ENCODE measurements at places on chromosomes 2 and 18.
A peak's percentile ranks its signal among the peaks of the same experiment; 100 is the strongest.

DNA sequence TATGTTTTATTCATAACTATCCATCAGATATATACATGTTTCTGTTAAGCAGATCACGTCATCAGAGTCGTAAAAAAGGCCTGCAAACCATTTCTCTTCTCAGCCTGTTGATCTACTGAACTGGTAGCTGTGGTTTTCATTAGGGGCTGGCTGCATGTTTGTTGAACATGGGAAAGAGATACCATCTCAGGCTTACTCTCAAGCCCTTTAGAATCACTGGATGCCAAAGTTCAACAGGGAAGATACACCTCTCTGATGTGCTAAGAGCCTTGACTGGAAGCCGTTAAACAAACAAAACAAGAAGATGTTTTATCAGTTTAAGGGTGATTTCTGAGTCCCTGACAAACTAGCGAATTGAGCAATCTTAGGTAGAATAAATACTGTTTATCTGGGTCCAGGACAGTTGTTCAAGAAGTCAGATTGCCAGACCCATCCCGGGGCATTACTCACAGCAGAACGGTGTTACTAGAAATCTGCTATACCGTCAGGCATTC is 94.5 kb upstream of the LMAN1 start:
- no peak for DNase-seq

- no peak for DNase-seq
Observed at GRCh38 chr2:51028829-51029228, 3.1 kb downstream of the NRXN1 start.

DNA sequence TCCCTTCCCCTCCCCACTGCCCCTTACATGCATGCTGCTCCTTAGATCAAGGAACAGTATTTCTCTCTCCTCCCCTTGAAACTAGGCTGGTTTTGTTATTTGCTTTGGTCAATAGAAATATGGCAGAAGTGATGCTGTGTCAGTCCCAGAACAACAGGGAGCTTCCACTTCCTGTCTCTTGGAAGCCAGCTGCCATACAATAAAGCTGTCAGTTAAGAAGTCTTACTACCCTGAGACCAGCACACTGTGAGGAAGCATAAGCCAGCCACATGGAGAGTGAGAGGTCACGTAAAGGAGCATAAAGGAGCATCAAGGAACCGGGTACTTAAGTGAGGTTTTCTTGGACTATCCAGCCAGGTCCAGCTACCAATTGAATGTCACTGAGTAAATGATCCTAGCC is 126.6 kb downstream of the NOL4 start:
- DNase-seq, result no peak

DNA sequence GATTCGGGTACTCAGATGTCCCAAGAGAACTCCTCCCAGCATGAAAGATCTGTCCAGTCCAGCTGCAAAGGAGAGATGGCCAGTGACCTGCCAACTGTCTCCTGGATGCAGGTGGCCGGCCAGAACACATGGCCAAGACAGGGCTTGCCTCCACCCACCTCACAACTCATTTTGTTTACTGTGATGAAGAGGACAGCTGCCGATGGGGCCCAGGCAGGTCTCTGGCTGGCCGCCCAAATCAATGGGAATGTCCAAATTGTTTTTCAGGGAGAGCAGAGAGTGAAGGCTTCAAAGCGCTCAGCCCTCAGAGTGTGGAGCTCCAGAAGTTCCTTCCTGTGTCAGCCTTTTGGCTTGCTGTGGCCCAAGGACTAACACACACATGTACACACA is 41.9 kb downstream of the FOSL2 start:
- no peak for DNase-seq

GRCh38 chr2:117814417-117815264 is at the start of gene DDX18:
TSS of gene DDX18 (plus strand) at chr2:117814691. CDS start at chr2:117814778, 87 bp downstream.
- peak; percentile 95 for DNase-seq

- no peak for DNase-seq
Observed at GRCh38 chr18:63185984-63186383, 133.6 kb downstream of the BCL2 start.

DNA sequence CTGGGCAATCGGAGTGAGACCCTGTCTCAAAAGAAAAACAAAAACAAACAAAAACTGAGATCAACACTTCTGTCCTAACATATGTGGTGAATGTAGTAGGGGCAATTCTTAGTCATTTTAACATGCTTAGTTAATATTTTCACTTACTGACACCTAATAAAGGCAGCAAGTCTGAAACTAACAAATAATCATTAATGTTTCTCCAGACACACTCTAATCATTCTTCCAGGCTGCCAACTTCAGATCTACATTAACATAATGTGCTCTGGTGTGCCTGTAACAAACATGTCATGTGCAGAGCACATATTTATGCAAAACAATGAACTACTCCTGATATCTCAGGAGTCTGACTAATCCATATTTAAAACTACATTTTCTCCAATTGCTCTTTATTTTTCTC is 6.0 kb downstream of the KRCC1 start:
- DNase-seq, result no peak

DNA sequence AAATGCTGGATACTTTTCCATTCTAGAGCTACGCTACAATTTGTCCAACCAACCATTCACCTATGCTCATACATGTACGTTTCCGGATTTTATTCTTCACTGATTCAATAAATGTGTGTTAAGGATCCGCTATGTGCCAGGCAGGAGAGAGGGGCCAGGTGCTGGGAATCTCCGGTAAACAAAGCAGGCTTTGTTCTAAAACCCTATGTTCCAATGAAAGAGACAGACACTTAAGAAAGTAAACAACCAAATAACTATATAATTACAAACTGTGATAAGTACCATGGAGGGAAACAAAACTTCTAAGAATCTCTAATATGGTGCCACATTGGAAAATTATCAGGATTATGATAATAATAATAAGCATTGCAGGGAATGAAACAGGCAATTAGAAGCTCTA is 22.2 kb upstream of the POMC start:
- no peak for DNase-seq

- DNase-seq, result no peak
Observed at GRCh38 chr2:58515827-58516573, 274.9 kb upstream of the FANCL start.

DNA sequence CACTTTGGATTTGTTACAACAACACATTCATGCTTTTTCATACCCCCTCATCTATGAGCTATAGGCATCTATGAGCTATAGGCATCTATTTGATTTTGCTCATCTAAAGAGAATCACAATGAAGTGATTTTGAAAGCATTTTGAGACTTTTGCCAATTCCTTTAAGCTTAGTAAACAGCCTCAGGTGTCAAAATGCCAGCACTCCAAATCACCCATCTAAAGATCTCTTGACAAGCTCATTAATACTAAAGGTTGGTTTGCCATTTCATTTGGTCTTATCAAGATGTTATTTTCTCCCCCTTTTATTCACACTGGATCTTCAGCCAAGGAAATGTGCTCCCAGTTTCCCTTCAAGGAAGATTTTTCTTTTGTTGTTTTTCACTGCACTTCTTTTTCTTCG is 110.7 kb upstream of the TLK1 start:
- no peak for DNase-seq

DNA sequence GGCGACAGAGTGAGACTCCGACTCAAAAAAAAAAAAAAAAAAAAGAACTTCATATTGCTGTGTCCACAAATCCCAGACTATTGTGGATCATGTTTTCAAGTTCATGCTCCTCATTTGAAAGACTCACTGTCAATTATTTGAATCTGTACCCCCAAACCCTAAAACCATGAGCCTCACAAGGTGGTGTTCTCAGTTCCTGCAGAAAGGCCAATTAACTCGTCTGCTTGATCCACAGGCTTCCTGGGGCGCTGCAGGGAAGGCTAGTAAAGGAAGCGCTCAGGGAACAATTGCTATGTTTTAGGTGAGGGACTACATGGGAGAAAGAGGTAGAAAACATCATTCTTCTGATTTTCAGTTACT is 396.8 kb upstream of the NETO1 start:
- DNase-seq, result no peak

DNA sequence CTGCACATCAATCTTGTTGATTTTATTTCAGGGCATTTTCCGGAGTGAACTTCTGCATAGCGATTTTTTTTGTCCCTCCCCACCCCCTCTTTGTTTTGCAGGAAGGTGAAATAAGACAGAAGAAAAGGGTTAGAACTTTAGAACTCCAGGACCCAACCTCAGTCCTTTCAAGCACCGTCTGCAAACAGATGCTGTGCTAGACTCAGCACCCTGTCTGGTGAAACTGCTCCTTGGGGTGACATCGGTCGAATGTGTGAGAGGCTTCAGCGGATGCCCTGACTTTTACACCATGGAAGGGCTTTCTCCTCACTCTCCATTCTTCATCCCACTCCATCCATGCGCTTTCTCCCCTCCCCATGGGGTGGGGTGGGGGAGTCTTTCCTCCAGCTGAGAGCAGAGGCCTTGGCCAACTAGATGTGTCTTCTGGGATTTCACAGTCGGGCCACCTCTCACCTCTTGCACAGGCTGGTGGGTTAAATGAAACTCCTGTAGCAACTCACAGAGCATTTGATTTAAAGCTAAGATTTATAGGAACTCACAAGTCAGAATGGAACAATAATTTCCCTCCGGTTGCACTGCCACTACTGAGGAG is 43.3 kb upstream of the EDAR start:
- DNase-seq, result no peak

DNA sequence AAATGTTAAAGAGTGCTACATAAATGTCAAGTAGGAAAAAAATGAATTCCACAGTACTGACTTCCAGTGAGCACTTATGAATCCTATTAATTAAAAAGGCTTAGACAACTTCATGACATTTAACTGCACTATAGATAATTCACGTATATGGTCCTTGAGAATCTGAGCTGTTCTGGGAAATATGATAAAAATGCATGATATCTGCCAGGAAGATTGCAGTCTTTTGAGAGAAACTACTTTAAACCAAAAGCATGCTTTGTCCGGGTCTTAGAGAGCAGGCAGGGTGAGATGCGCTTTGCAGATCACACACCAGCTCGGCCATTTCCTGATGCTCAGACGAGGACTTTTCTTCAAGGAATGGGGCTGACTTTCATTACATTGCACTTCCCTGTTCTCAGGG is 42.6 kb downstream of the CMPK2 start:
- no peak for DNase-seq

GRCh38 chr18:2894131-2894840 is 47.5 kb downstream of the EMILIN2 start:
- no peak for DNase-seq

DNA sequence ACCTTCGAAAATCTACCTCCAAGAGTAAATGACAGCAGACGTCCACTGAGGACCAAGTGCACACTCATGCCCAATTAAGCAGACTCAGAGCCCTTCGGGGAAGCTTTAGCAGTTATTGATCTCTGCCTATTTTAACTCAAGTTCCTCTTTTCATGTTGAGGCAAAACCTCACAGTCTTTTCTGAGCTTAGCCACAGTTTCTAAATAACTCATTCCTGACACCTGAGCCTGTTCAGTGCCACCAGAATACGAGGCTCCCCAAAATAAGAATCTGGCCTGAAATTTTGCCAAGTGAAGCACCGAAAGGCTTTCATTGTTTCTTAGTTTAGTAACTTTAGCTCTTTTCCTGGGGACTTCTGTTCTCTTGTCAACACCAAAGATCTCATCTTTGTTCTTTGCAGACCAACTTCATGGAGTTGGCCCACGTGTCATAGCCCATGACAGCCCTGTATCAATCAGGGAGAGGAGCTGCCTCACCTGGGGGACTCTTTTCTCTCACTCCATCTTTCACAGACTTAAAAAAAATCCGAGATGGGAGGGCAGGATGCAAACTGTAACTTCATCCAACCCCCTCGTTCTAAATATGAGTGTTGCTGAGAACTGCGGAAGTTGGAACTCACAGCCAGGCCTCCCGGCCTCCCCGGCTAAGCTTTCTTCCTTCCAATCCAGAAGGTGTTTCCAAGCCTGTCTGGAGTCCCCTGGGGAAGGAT is 22.2 kb downstream of the INPP5D start:
- DNase-seq, result no peak

DNA sequence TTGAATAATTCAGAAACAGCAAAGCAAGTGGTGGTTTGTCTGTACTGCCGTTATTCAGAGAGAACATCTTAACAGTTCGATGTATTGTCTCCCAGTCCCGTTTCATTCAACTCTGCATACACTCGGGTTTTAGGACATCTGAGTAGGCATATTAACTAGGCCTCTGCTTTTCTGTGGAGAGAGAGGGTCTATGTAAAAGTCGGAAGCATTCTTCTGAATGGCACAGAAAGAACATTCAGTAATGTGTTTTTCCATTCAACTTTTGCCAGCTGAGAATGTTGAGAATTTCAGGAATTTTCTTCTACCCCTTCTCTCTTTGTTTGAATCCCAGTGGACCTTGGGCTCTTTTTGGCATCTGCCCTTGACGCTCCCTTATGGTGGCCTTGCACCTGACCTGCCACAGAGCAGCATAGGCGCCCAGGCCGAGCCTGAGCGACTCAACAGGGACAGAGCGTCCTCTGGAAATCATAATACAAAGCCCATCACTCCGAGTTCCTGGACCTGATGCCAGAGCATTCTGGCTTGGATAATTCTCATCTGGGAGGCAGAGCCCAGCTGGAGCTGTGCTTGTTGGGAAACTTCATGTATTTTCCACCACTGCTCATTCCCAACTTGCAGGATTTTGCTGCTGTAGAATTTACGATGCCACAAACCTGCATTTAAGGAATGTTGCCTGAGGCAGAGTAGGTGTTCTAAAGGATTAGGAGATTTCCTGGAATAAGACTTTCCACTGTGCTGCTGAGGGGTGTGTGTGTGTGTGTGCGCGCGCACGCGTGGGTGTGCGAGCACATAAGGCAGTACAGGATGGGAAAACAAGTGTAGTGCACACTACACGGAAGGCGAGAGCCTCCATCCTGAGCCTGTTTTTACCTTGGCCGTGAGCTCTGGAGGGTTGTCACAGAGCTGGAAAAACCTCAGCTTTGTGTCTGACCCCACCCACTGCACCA is 77.2 kb upstream of the TXNDC2 start:
- no peak for DNase-seq

DNA sequence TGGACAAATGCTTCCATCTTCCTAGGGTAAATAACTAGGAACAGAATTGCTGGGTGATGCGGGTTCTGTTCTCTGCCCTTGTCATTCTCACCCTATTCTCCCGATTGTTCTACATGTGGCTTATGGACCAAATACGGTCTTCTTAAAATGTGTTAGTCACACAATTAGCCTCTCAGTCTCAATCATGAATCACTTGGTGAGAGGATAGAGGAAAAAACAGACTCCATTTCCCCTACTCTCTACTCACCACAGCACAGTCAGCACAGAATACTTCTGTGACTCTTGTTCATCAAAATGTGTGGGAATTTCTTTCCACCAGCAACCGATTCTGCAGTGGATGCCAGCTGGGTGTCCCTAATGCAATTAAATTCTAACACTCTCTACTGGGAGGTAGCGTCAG is 125.2 kb downstream of the SH3BP4 start:
- no peak for DNase-seq

DNA sequence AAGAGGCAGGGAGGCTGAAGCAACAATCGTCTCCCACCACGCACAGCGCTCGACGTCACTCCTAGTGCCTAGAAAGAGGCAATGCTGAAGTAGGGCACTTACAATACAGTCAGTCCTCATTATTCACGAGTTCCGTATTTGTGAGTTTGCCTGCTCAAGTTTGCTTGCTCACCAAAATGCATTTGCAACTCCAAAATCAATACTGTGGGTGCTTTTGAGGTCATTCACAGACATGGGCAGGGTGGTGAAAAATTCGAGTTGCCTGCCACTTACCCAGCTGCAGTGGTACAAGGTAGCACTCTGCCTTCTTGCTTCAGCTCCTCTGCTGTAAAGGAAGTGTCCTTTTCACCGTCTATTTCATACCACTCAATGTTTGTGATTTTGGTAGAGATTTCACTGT is 113.7 kb upstream of the NCK2 start:
- DNase-seq, result no peak

Measured in dorsolateral prefrontal cortex (tissue), 122 donors.